ENCODE measurements at places on chromosomes 4 and X. TPM values are rescaled to one million over a fixed set of nuclear protein-coding genes. Genes with fewer than 3 reads are reported as not detected.

GRCh38 chrX:154294791-154295574, at the start of gene TEX28:
TEX28 (minus strand) TSS chrX:154295124; CDS start chrX:154292117, 3,007 bp downstream.
- DNase-seq: no peak
- H3K36me3 ChIP-seq: no peaks in the 10 kb centered on the region
- H3K27ac ChIP-seq: no peak within 1 kb of the TSS
- H3K27me3 ChIP-seq: no peaks in the 10 kb centered on the region
- H3K4me1 ChIP-seq: no peaks in the 10 kb centered on the region

DNA sequence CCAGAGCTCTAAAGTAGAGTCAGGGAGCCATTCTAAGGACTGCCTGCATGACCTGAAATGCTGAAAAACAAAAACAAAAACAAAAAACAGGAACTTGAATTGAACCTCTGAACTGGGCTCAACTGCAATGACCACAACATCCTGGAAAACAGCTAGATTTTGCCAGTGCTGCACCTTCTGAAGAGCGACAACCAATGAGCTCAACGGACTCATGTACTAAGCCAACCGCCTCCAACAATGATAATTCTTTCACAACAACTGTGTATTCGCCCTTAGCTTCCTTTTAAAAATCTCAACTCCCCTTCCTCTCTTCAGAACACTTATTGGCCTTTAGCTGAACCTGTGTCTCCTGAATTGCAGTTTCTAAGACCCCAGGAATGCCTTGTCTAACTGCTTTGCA, 69.8 kb downstream of the HAUS3 start:
- H3K27me3 ChIP-seq: no peaks in the 10 kb centered on the region
- DNase-seq: no peak
- no peak overlapping the region for H3K4me3 ChIP-seq

ARSJ gene
- 0.85 TPM for total RNA-seq

NUDT10 gene
- total RNA-seq: 7.6 TPM

DNA sequence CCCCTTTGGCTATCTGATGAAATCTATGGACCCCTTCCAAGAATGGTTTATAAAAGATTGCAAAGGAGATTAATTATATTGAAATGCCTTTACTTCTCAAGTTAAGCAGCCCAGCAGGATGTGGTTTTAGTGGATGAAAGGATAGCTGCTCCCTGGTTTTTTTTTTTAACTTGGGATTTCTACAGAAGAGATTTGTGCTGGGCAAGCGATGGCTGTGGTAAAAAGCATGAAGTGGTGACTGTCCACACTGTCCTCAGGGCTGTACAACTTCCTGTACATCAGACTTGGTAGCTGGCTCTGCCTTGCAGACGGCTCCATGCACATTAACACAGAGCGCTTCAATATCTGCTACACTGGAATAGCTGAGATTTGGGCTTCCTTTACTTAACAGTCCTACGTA, 321.7 kb downstream of the DHX15 start:
- H3K4me3 ChIP-seq: no peak overlapping the region
- no peak for DNase-seq
- no peaks in the 10 kb centered on the region for H3K36me3 ChIP-seq
- no peaks in the 10 kb centered on the region for H3K27me3 ChIP-seq

Measured in cardiac muscle cell (in vitro differentiated cells and primary cell).